Substantia nigra (tissue), 51 donors: ENCODE measurements at places on chromosomes 5 and 9.

DNA sequence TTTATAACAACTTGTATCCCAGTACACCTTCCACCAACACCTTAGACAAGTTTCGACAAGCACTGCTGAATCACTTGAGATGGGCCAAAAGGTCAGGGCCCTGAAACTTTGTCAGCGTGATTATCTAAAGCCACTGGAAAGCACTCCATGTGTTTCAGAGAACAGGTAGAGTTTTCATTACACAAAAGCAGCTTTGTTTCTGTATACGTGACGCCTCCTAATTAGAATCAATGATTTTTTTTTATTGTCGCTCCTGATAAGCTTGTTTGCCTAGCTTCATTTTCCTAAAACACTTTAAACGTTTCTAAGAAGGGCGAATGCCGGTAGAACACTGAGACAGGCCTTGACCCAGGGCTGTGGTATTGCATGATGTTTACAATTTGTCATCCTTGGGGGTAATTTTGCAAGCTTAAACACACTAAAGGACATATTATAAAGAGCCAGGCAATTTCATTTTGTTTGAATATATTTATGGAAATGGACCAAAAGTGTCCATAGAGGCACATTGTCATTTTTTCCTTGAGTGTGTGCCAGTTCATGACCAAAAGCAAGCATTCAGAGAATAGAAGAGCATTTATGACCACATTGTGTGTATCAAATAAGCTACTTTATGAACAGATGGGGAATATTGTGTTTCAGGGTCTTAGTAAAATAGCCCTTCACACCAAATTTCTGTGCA lies 193.6 kb downstream of the GLIS3 start:
- DNase-seq = no peak

DNA sequence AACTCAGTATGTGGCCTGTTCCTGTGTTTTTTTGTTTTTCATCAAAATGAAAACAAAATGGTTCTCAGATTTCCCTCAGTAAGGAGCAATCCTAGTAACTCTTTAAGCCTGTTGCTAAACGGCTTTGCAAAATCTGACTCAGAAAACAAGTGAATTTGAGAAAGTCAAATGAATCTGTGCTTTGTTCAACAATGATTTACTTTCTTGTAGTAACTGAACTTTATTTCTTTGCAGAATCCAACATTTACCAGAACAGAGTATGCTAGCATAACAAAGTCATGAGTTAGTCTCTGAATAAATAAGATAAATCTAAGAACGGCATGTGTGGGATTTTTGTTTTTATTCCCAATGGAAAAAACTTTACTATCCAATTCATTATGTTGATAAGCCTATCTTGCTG lies 93.8 kb downstream of the OXCT1 start:
- no peak for DNase-seq

DNA sequence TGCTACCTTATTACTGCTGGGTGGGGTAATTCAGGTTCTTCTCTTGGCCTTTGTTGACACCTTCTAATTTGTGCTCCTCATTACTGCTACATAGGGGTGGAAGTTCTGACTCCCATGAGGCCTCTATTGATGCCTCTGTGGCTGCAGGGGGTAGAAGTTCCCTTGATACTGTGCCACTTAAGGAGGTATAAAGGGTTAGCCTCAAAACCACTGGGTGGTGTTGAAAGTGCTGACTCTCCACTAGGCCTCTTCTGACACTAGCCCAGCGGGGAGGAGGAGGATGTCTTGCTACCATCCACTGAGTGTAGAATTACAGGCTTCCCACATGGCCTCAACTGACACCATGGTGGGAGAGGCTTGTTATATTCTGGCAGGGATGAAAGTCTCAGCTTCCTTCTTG lies 36.7 kb upstream of the CCDC112 start:
- no peak for DNase-seq

GRCh38 chr5:152379331-152379730 lies 25.7 kb downstream of the NMUR2 start:
- no peak for DNase-seq

DNA sequence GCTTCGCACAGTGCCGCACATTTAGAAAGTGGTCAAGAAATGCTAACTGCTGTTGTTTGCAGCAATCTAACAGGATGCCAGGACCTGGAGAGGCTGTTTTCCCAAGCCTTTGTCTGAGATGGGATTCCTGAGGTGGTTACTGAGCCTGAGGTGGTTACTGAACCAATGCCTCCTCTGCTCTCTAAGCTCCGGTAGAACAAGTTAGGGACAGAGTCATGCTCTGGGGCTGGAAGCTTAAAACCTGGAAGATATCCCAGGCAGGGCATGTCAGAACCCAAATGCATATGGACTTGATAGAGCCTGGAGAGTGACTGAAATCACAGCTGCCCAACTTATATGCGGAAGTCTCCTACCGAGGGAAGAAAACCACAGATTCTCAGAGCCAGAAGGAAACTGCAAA lies 46.5 kb upstream of the FAT2 start:
- no peak for DNase-seq

GRCh38 chr5:151570058-151570457 lies 21.1 kb downstream of the FAT2 start:
- DNase-seq = no peak

GRCh38 chr9:75545287-75545686 lies 345.2 kb upstream of the PCSK5 start:
- DNase-seq = no peak

DNA sequence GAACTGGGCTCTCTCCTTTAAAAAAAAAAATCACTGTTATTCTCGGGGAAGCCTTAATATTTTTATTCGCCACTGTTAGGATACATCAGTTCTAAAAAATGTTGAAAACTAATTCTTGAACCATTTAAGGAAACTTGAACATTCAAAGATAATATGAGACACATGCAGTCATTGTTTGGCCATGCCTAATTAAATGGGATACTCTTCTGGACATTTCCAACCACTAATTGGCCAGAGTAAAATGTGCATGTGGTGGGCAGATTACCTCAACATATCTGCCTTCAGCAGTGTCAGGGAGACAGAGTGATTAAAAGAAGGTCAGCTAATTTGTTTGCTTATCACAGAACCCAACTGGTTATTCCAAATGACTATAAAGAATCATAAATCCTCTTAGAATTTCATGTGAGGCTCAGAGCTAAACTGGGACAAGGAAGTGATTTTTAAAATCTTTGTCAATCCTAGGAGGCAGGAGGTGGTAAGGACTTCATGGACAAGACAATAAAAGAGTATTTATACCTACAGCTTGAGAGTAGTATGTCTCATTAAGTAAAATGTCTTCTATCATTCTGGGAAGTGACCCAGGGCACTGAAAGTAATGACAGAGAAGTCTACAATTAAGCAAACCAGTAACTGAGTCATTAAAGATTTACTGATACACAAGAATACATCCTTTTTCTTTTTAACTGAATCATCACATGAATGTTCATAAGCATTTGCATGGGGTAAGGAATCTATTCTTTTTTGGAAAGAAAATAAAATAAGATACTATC lies 242.9 kb upstream of the TRPM3 start:
- DNase-seq = no peak

DNA sequence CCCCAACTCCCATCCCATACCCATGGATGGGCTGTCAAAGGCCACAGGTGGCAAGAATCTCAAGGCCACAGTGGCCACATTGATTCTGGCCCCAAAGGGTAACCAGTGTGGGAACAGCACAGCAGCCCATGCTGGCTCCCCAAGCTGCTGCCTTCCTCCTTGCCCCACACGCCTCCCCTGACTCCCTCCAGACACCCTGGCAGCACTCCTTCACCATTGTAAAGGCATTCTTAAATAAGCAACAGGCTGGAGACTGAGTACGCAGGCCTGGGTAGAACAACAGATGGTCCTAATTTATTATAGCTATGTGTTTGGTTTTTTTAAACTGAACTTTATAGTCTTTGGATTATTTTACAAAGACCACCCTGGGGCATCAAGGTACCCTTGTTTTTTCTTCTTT lies 158.8 kb downstream of the TSSK1B start:
- no peak for DNase-seq

DNA sequence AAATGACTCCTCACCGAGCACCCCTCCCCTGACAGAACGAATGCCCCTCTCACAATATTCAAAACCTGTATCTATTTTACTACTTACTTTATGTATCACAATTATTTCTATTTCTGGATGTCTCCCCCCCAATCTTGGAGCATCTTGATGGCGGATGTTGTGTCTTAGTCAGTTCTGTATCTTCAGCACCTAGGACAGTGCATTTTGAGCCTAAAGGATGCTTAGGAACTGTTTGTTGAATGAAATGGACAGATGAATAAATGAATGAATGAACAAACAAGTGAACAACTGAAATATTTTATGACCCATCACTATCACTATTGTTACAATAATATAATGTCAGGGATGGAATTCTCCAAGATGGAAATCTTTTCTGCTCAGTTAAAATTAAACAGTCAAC lies 295.7 kb downstream of the DNAH5 start:
- no peak for DNase-seq

- DNase-seq = no peak
Observed at GRCh38 chr5:2385818-2386217, 365.7 kb downstream of the IRX2 start.

- no peak for DNase-seq
Observed at GRCh38 chr9:121696930-121697329, 45.5 kb downstream of the DAB2IP start.

- no peak for DNase-seq
Observed at GRCh38 chr5:64384765-64385164, 121.0 kb upstream of the RGS7BP start.

DNA sequence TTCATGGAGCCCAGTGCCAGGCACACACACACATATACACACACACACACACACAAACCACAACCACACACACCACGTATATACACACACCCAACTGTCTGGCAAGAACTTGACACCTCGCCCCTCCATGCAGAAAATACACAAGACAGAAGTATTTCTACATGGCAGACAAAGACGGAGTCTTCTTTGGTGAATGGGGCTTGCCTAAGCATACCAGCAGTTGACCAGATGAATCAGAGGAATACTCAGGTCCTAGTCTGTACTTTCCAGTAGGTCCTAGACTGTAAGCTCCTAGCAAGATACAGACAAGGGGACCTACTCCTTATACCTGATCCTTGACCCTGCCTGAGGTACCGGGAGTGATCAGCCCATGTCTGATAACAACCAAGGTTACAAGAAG lies 60.1 kb downstream of the SIL1 start:
- no peak for DNase-seq

DNA sequence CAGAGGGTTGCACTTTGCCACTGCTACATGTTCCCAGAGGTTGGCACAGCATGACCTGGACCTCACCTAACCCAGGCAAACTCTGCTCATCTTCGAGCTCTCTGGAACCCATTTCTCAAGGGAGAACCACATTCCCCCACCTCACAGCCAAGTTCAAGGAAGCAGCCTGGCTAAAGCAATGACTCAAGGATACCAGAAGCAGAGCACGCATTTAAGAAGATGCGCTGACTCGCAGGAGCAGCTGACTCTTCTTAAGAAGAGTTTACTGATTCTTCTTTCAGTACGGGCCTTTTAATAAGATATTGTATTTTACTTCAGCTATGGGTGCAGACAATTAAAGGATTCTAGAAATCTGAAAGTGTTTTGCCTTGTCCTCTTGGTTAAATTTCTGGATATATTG lies 4.1 kb upstream of the SEMA5A start:
- DNase-seq = no peak

- no peak for DNase-seq
Observed at GRCh38 chr5:56319526-56320181, 86.5 kb upstream of the ANKRD55 start.

- no peak for DNase-seq
Observed at GRCh38 chr9:123445981-123446610, 90.1 kb downstream of the CRB2 start.

DNA sequence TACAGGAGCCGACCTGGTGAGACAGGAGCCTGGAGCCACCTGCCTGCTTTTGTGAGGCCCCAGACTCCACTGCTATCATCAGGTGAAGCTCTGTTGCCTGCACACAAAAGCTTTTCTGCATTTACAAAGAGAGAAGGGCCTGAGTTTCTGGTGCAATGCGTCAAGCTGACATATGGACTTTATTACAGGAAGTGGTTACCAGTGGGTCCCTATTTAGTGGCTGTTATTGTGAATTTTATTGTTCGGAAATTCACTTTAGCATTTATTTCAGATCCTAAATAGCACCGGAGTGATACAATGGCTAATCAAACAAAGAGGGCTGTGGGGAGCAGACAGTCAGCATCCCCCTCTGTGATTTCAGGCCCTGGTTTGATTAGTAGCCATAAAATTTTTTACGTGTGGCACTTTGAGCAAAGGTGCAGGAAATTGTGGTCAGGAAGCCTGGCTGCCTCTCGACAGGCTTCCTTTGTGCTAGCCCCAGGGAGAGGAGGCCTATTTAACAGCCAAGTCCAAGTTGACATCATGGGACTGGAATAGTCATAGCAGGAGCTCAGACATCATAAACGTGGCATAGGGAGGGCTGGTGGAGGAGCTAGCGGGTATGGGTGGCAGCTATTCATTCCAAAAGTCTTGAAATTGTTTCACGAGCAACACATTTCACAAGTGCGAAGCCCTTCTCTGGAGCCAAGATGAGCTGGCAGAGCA lies 8.4 kb downstream of the TGFBI start:
- DNase-seq = no peak

- DNase-seq = no peak
Observed at GRCh38 chr9:72947984-72948465, 4.8 kb downstream of the ALDH1A1 start.

DNA sequence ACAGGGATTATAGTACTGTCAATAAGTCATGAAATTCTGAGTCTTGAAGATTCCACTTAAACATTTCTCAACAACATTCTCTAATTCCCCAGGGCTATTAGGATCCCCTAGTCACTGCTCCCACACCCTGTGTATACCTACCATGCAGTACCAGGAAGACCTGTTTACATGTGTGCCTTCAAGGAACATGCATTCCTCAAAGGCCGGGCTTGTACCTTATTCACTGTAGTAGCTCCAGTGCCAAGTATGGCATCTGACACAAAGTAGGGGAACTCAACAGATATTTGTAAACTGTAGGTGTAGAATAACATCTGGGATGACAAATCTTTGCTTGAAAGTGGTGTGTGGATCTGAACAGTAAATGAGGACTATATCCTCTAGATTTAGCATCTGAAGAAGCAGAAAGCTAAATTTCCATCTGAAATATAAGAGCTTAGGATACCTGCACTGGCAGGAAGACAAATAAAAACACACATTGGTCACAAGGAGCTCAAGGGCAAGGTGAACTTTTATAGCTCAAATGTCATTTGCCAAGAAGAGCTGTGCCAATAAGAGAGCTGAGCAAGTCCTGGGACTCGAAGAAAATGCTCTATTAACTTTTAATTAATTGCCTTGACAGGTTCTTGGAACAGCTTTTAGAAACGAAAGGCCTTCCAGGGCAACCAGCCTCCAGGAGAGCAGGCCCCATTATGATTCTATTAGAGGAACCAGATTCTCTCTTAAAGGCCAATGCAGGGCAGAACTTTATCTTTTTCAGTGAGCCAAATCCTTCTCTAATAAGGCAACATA lies 52.3 kb upstream of the MYOT start:
- DNase-seq = no peak

GRCh38 chr9:119167267-119167666 lies 202.0 kb downstream of the BRINP1 start:
- DNase-seq = no peak

GRCh38 chr5:136006164-136006563 lies 22.6 kb upstream of the TGFBI start:
- no peak for DNase-seq
